ENCODE measurements at places on chromosomes 4 and X. TPM values are rescaled to one million over a fixed set of nuclear protein-coding genes. Genes with fewer than 3 reads are reported as not detected.

- H3K27ac ChIP-seq = no peak overlapping the region
- DNase-seq = no peak
- H3K27me3 ChIP-seq = no peaks in the 10 kb centered on the region
- H3K4me1 ChIP-seq = no peaks in the 10 kb centered on the region
- H3K4me3 ChIP-seq = no peak overlapping the region
Observed at GRCh38 chr4:148076964-148077363, 345.1 kb downstream of the ARHGAP10 start.

- H3K4me3 ChIP-seq = no peak overlapping the region
- H3K36me3 ChIP-seq = no peaks in the 10 kb centered on the region
- H3K4me1 ChIP-seq = peaks cover 7% of the 10 kb centered on the region
- H3K27ac ChIP-seq = no peak overlapping the region
- DNase-seq = no peak
Observed at GRCh38 chrX:153645921-153646488, 998 bp upstream of the DUSP9 start.

- H3K36me3 ChIP-seq = peaks cover 20% of the 10 kb centered on the region
- no peak overlapping the region for H3K27ac ChIP-seq
- no peak for DNase-seq
- H3K4me3 ChIP-seq = no peak overlapping the region
- no peaks in the 10 kb centered on the region for H3K27me3 ChIP-seq
Observed at GRCh38 chrX:80765220-80765625, 44.5 kb downstream of the BRWD3 start.

- no peak for DNase-seq
- H3K36me3 ChIP-seq = no peaks in the 10 kb centered on the region
- H3K4me3 ChIP-seq = no peak overlapping the region
- H3K27me3 ChIP-seq = no peaks in the 10 kb centered on the region
- H3K27ac ChIP-seq = no peak overlapping the region
Observed at GRCh38 chr4:164648849-164649212, 105.1 kb upstream of the SMIM31 start.

GRCh38 chr4:5930876-5931275, 38.0 kb upstream of the CRMP1 start:
- DNase-seq = no peak
- H3K4me3 ChIP-seq = no peak overlapping the region
- H3K4me1 ChIP-seq = no peaks in the 10 kb centered on the region
- H3K27ac ChIP-seq = no peak overlapping the region
- peaks cover 2% of the 10 kb centered on the region for H3K27me3 ChIP-seq

DNA sequence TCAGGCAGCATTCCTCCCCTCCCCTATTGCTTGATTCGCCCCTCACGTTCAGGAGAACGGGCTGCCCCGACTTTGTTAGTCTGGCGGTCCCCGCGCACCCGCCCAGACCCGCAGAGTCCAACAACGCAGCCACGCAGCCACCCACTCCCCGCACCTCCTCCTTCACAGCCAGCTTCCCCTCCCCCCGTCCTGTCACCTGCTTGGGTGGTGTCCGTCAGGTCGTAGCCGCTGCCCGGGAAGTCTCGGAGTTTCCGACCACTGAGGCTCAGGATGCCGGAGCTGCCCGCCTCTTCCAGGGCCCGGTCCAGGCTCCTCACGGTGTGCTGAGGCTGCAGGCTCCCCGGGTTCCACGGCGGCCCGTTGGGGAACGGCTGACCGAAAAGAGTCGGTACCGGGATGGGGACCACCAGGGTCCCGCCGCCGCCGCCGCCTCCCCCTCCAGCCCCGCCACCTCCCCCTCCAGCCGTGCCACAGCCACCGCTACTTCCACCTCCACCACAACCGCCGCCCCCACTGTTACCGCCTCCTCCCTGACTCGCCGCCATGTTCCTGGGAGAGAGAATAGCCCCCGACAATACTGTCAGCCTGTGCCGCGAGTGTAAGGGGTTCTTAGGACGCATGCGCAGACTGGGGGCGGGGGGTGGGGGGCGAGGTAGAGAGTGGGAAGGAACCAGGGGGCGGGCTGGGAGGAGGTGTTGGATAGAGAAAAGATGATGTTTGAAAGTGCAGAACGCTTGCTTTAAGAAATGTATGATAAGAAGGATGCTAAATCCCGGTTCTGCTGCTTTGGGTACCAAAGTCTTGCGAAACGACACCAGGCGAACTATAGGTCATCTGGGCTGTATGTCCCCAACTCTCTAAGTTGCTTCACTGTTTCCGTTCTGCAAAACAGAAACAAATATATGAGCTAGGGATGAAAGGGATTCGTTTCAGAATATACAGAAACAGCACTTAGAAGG, at the start of gene LRCH2:
Gene LRCH2, minus strand, starts transcription at position 600 of the 959 bp plus-strand sequence. Its CDS starts 55 bp downstream, at position 545.
- no peaks in the 10 kb centered on the region for H3K4me1 ChIP-seq
- DNase-seq = no peak
- H3K27me3 ChIP-seq = peaks cover 16% of the 10 kb centered on the region
- no peaks in the 10 kb centered on the region for H3K36me3 ChIP-seq
- H3K4me3 ChIP-seq = no peak within 1 kb of the TSS
- H3K27ac ChIP-seq = no peak within 1 kb of the TSS

- no peaks in the 10 kb centered on the region for H3K4me1 ChIP-seq
- H3K4me3 ChIP-seq = no peak overlapping the region
- no peaks in the 10 kb centered on the region for H3K36me3 ChIP-seq
- H3K27me3 ChIP-seq = peaks cover 10% of the 10 kb centered on the region
- DNase-seq = no peak
- no peak overlapping the region for H3K27ac ChIP-seq
Observed at GRCh38 chr4:169254546-169254983, 16.2 kb downstream of the SH3RF1 start.

DNA sequence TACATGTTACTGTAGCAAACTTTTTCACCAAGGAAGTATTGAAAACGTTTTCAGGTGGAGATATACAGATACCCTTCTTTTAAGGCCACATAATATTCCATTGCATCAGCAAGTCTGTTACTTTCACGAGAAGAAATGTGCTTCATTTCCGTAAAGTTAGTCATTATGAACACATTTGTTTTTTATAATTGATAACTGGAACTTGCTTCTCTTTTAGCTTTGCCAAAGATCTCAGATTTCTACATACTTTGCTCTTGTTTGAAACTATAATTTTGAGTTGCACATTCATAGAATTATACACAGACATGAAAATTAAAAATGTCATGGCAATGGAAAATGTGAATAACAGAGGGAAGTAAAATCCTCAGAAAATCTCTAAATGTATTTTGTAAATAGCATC, 128.7 kb upstream of the GIMD1 start:
- no peak for DNase-seq
- H3K27me3 ChIP-seq = peaks cover 8% of the 10 kb centered on the region
- H3K4me3 ChIP-seq = no peak overlapping the region
- H3K4me1 ChIP-seq = peaks cover 4% of the 10 kb centered on the region
- H3K36me3 ChIP-seq = no peaks in the 10 kb centered on the region
- H3K27ac ChIP-seq = no peak overlapping the region

GRCh38 chr4:80153874-80154544, 43.3 kb upstream of the PRDM8 start:
- H3K4me1 ChIP-seq = peaks cover 34% of the 10 kb centered on the region
- H3K27ac ChIP-seq = peak overlapping the region; percentile 91
- no peak for DNase-seq

- peak; percentile 78 for DNase-seq
- H3K4me3 ChIP-seq = peak overlapping the region; percentile 43
- peaks cover 31% of the 10 kb centered on the region for H3K4me1 ChIP-seq
- peaks cover 4% of the 10 kb centered on the region for H3K36me3 ChIP-seq
Observed at GRCh38 chr4:40909363-40909876, 159.7 kb downstream of the NSUN7 start.

GRCh38 chr4:111664308-111664945, 480.8 kb upstream of the FAM241A start:
- no peak overlapping the region for H3K27ac ChIP-seq
- H3K4me3 ChIP-seq = no peak overlapping the region
- no peaks in the 10 kb centered on the region for H3K27me3 ChIP-seq
- no peaks in the 10 kb centered on the region for H3K36me3 ChIP-seq
- no peaks in the 10 kb centered on the region for H3K4me1 ChIP-seq

GRCh38 chr4:186851291-186852072, 127.8 kb upstream of the FAT1 start:
- no peaks in the 10 kb centered on the region for H3K4me1 ChIP-seq
- no peak overlapping the region for H3K27ac ChIP-seq
- H3K27me3 ChIP-seq = no peaks in the 10 kb centered on the region

GRCh38 chr4:57109411-57109846, 756 bp downstream of the IGFBP7 start:
- H3K4me3 ChIP-seq = peak overlapping the region; percentile 16
- H3K27me3 ChIP-seq = peaks cover 57% of the 10 kb centered on the region
- DNase-seq = no peak
- H3K36me3 ChIP-seq = no peaks in the 10 kb centered on the region
- peaks cover 12% of the 10 kb centered on the region for H3K4me1 ChIP-seq

DNA sequence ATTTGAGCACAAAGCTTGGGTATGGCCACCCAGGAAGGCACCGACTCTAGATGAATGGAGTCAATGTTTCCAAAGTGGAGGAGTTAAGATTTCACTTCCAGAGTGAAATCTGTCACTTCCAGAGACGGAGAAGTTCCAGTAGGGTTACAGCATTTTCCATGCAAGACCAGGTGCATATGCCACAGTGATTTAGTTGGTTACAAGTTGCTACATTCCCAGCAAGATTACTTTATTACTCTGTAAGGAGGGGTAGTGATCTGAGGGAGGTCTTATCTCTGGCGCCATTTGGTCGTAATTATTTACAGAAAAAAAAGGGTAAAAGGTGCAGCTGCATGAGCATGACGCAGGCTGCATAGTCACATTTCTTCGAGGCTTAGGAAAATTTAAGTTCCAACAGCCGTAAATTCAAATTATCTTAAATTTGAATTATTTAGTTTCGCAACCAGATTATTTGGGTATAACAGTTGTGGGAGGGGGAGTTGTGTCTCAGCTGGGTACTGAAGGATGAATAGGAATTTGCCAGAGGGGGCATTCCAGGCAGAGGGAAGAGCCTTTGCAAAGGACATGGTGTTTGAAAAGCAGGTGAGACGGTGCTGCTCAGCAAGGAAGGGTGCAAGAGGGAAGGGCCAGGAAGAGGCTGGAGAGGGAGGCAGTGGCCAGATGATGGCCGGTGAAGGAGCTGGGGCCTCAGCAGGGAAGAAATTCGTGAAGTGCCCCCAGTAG, 17.4 kb upstream of the AFAP1 start:
- H3K27me3 ChIP-seq = peaks cover 11% of the 10 kb centered on the region
- no peak for DNase-seq
- H3K4me1 ChIP-seq = peaks cover 29% of the 10 kb centered on the region
- no peak overlapping the region for H3K4me3 ChIP-seq
- H3K27ac ChIP-seq = no peak overlapping the region

GRCh38 chrX:103687696-103688201, 1.2 kb upstream of the MORF4L2 start:
- DNase-seq = peak; percentile 58
- no peaks in the 10 kb centered on the region for H3K27me3 ChIP-seq
- no peak overlapping the region for H3K4me3 ChIP-seq
- H3K4me1 ChIP-seq = peaks cover 14% of the 10 kb centered on the region
- H3K36me3 ChIP-seq = peaks cover 18% of the 10 kb centered on the region

DNA sequence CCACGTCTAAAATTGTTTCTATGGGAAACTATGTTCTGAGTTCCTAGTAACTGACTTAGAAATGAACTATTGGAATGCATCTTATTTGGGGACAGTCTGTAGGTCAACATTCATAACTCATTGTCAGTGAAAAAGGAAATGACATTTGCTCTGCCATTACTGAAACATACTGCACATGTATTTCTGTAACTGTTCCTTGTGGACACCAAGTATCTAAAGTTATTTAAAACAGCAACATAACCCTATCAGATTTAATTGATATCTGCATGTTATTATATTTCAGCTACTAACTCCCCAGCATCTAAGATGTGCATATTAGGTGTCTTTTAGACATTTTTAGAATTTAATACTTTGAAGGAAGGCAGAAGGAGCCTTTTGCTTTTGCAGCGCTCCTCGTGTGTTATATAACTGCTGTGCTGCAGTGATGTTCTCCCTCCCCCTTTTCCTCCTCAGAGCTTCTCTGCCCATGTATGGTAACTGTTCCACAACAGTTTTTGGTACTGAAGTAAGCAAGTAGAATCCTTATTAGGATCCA, 37.2 kb upstream of the TMEM131L start:
- H3K27me3 ChIP-seq = no peaks in the 10 kb centered on the region
- no peaks in the 10 kb centered on the region for H3K36me3 ChIP-seq
- no peak overlapping the region for H3K4me3 ChIP-seq
- H3K4me1 ChIP-seq = peaks cover 70% of the 10 kb centered on the region

DNA sequence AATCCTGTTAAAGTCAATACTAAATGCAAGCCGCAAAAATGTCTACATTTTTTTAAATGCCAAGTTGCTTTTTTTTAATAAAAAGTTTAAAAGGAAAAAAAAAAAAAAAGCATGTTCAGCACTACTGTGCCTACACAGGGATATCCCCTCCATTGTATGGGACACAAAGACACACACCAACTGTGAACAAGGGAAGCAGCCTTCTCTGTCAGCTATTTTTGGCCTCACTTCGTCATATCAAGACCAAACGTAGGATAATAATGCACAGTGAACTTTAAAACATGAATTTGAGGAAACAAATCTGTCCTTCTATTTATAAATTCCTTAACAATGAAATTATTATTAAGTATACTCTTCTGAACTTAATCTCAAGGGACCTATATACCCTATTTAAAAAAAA, 4.4 kb downstream of the FBXW7 start:
- H3K36me3 ChIP-seq = peaks cover 30% of the 10 kb centered on the region
- H3K27me3 ChIP-seq = no peaks in the 10 kb centered on the region
- H3K4me3 ChIP-seq = no peak overlapping the region

- peaks cover 8% of the 10 kb centered on the region for H3K36me3 ChIP-seq
- peak overlapping the region; percentile 38 for H3K27ac ChIP-seq
- no peaks in the 10 kb centered on the region for H3K27me3 ChIP-seq
Observed at GRCh38 chrX:104166735-104167436, 633 bp downstream of the FAM199X start.

GRCh38 chrX:41621222-41621723, 67.5 kb upstream of the GPR34 start:
- no peak overlapping the region for H3K27ac ChIP-seq
- H3K36me3 ChIP-seq = peaks cover 11% of the 10 kb centered on the region
- H3K27me3 ChIP-seq = no peaks in the 10 kb centered on the region
- H3K4me1 ChIP-seq = peaks cover 2% of the 10 kb centered on the region
- no peak overlapping the region for H3K4me3 ChIP-seq

DNA sequence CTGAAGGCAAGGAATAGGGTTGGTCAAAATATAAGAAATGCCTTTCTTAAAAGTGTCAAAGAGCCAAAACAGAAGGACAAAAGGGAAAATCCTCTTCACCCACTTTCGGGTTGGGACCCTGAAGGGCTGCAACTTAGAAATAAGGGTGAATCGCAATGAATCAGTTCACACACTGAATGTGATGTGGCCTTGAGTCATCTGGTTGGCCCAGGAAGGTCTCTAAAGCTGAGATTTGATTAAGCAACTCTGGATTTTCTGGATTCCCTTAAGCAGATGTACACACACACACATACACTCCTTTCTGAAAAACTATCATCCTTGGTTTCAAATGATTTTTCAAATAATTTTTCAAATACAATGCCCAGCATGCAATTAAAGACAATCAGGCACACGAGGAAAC, 13.1 kb downstream of the TAB3 start:
- H3K27me3 ChIP-seq = no peaks in the 10 kb centered on the region
- DNase-seq = no peak
- no peak overlapping the region for H3K27ac ChIP-seq
- peaks cover 1% of the 10 kb centered on the region for H3K36me3 ChIP-seq
- no peak overlapping the region for H3K4me3 ChIP-seq
- peaks cover 34% of the 10 kb centered on the region for H3K4me1 ChIP-seq

SEPSECS gene
- total RNA-seq = 13.9 TPM

GLOD5 gene
- not detected for total RNA-seq

PPEF1 gene
- total RNA-seq = not detected

BEX2 gene
- 13.6 TPM for total RNA-seq

MAOB gene
- total RNA-seq = not detected

TMEM31 gene
- total RNA-seq = 1.1 TPM

C1QTNF7 gene
- total RNA-seq = not detected

S100G gene
- not detected for total RNA-seq

EDA2R gene
- 1.8 TPM for total RNA-seq

EXOC1L gene
- total RNA-seq = not detected

OPRPN gene
- total RNA-seq = not detected

SPATA18 gene
- not detected for total RNA-seq
